ENCODE measurements at places on chromosomes 1 and 21.

DNA sequence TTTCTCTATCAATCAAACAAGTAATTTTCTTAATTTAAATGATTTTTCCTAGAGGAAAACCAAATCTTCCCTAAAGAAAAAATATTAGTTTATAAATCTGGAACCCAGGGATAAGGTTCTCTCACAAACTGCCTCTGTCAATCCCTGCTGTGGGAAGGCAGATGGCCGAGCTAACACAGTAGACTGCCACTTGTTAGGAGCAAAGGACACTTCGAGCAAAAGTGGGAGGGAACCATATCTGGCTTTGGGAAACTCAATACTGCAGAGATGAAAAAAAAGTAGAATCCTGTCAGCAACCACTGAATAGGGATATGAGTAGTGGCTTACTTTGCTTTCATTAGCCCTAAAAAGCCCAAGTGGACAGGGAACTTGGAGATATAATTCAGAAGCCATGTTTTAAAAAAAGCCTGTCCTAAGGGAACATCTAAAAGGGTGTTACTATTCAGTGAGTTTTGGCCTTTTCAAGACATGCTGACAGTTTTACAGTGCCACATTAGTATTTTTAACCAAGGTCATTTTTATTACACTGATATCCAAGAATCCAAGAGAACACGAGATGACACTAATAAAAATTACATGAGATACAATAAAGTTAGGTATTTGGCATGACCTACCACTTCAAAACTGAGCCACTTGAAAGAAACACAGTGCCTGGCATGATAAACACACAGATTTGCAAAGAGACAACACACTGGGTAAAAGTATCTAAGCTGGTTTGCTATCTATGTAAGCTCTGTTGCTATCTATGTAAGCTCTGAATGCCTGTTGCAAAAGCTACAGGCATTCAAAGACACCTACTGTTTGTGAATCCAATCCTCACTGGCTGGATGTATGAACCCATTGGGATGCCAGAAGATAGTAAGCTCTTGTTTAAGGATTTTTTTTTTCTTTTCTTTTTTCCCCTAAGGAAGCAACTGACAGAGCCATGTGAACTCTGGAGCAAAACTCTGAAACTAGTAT lies 21.4 kb downstream of the TEX38 start:
- DNase-seq = no peak

DNA sequence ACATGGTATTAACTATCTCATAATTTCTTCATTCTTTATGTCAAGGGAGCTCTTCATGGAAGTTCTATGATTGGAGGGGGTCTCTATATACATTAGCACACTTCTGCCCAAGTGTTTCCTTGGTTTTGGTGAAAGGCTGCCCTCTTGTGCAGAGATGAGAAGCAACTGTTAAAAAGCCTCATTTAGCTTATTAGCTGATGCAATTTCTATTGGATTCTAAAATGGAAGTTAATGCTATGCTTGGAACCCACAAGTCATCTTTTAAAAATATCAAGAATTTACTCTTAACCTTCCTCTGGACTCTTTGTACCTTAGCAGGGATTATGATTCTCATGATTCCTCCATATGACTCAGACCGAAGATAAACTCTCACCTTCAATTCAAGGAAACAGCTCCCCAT lies 328.9 kb downstream of the PTBP2 start:
- no peak for DNase-seq

DNA sequence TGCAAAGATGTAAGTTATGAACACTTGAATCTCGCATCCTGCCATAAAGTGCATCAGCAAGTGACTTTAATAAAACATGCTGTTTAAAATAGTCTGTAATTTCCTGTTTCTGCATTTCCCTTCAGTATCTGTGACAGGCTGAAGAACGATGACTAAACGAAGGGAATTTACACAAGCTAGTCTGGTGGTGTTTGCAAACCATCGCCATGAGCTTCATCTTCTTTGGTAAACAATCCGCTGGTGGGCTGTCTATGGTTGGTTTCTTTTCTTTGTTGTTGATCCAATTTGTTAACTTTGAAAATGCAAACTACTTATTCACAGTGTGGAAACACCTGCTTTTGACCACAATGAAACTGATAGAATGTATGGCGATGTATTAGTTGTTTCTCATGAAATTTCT lies 13.9 kb downstream of the SERTAD4 start:
- DNase-seq = no peak

GRCh38 chr1:209650454-209650853 lies 1.8 kb downstream of the LAMB3 start:
- DNase-seq = no peak

DNA sequence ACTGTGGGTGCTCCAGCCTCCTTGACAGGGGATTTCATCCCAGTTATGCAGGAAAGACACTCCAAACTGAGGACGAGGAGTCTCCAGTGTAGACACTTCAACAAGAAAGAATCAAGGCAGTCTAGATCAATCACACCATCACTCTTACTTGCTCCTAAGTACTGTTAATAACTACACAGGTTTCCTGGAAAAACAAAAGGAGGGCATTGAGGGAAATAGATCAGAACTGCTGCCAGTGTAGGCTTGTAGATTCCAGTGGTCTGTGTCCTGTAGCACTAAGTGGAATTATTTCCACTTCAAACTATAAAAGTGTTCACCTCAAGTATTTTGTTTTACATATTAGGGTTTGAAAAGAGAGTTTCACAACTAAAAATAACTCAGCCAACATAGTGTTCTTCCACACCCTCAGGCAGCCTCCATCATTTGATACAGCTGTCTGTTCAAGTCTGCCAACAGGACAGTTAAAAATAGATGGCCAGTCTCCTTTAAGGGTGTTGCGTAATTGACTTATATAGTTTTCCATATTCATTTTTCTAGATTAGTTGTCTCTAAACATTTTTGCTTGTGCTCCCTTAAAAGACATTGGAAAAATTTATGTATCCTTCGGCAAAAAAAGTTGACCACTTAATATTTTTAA lies 32.0 kb upstream of the AGL start:
- no peak for DNase-seq

DNA sequence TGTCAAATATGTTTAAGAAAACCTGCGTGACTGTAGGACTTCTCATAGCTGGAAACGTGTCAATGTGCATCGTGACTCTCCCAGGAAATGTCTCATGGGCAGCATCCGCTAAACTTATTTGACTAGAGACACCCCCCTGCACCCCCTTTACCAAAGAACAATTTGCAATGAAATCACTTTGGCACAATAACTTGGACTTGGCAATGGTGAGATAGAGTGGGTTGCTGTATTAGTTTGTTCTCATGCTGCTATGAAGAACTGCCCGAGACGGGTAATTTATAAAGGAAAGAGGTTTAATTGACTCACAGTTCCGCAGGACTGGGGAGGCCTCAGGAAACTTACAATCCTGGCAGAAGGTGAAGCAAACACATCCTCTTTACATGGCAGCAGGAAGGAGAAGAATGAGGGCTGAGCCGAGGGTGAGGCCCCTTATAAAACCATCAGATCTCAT lies 13.8 kb downstream of the CLDN14 start:
- DNase-seq = no peak
